Esophagus squamous epithelium (tissue), 5 donors: ENCODE measurements at places on chromosomes 6 and 20.

- no peak for DNase-seq
Observed at GRCh38 chr20:3213226-3213625, 3.9 kb downstream of the ITPA start.

- DNase-seq, result no peak
Observed at GRCh38 chr6:44011350-44011920, 115.8 kb downstream of the MRPL14 start.

- no peak for DNase-seq
Observed at GRCh38 chr6:88982720-88983119, 19.3 kb upstream of the RNGTT start.

- no peak for DNase-seq
Observed at GRCh38 chr20:19277381-19277780, 64.9 kb downstream of the SLC24A3 start.

- DNase-seq, result no peak
Observed at GRCh38 chr20:59949911-59950310, 8.3 kb upstream of the CDH26 start.

DNA sequence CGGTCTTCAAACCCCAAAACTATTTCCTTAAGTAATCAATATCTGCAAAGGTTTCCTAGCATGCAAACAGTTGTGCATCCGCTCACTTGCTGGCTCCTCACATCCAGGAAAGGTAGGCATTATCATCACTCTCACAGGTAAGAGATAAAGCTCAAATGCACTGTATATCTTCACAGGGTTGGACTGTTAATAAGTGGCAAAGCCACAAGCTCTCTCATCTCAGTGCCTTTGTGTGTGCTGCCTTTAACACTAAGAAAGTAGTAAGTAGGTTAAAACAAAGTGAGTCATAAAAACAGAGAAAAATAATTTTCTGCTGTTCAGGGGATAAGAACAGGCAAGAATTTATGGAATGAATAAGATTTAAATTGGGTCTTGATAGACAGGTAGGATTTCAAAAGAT lies 21.3 kb downstream of the MAN1A1 start:
- DNase-seq, result no peak

DNA sequence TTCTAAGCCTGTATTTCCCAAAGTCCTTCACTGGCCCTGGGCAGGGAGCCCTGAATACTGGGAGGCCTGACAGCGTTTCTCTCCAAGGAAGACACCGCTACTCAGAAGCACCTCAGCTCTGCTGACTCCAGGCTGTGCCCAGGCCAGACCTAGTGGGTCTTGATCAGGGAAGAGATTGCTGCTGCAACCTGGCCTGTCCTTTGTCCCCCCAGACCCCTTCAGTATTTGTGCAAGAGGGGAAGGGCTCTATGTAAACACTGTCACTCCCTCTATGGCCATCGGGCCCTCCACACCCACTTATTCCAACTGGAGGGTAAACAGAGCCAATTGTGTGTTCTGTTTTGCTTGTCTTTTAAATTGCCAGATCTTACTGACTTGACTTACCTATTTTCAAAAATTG lies 20.6 kb downstream of the PLEKHG1 start:
- DNase-seq, result no peak

DNA sequence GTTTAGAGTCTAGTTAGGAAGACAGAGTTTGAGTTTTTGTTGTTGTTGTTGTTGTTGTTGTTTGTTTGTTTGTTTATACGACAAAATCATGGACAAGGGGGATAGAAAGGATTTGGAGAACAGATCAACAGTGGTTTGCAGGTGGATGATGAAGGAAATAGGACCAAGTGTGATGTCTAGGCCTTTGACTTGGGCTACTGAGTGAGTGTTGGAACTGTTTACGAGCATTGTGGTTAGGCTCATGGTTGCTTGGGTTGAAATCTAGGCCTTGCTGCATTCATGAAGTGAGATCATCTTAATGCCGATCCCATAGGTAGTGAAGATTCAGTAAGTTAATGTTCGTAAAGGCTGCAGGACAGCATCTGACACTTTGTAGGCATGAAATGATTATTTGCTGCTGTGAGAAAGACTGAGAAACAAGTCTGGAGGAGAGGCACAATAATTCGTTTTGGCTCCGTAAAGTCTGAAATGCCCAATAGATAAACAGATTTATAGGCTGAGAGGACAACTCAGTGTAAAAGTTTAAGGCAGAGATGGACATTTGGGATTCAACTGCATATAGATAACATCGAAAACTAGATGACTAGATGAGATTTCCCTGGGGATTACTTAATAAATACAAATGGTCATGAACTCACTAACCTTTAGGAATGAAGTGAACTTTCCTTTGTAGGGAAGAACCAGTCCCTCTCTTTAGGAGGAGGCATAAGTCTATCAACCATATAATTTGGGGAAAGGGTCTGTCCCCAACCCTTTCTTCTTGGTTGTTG lies 70.0 kb downstream of the HDDC2 start:
- no peak for DNase-seq

DNA sequence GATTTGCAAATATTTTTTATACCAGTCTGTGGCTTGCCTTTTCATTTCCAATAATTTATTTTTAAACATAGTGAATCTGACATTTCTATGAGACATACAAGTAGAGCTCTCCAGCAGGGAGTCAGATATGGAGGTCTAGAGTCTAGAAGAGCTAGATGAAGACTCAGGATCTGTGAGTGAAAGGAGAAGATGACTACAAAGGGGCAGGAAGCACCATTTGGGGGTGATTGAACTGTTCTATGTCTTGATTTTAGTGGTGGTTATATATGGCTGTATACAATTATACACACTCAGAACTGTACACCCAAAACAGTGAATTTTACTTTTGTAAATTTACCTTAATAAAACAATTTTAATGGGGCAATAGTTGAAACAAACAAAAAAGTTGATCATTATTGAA lies 127.9 kb upstream of the BACH2 start:
- no peak for DNase-seq

DNA sequence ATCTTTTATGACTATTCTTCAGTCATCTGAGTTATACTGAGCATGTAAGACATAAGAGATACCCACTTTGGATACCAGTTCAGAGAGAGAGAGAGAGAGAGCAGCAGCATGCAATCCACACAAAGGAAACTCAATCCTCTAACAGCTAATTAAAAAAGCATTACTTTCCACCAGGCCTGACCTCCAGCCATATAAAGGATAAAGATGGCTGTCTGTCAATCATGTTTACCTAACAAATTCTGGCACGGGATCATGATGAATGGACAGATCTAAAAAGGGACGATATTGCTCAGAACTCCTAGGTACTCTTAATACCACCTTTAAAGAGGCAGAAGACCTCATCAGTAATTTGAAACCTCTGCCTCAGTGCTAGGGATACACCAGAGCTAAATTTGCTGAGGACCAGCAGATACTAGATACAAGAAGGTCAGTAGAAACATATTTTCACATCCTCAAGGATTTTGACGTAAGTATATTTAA lies 159.2 kb downstream of the RPS12 start:
- no peak for DNase-seq

GRCh38 chr6:105753620-105754211 lies 332.4 kb upstream of the PRDM1 start:
- DNase-seq, result no peak

- DNase-seq, result no peak
Observed at GRCh38 chr6:150747155-150747554, 118.3 kb upstream of the MTHFD1L start.

DNA sequence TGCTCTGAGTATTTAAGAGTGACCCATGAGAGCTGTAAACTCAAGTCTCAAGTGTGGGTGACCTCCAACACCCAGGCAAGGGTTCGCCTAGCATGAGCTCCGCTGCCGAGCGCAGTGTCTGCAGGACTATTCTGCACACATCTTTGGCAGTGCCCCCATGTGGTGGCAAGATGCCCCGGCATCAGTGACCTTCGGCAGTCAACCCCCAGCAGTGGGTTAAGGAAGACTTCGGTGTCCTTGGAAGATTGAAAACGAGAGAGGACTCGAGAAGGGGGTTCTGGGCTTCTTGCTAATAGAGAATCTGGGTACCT lies 43.1 kb downstream of the RBM38 start:
- no peak for DNase-seq

DNA sequence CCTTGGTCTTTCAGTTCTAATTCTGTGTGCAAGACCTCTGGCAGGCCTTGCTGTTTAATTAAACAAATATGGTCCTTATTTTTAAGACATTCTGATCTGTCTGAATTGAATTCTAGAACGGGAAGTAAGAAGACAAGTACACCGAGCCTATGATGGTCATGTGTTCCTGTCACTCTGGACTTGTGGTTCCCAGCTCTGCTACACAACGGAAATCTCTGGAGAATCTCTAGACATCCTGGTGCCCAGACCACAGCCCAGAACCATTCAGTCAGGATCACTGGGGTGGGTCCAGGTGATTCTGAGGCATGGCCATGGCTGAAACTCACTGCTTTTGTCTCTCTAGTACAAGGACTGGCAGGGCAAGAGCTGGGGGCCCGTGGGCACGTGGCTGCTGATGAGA lies 15.9 kb upstream of the KCNK16 start:
- no peak for DNase-seq

DNA sequence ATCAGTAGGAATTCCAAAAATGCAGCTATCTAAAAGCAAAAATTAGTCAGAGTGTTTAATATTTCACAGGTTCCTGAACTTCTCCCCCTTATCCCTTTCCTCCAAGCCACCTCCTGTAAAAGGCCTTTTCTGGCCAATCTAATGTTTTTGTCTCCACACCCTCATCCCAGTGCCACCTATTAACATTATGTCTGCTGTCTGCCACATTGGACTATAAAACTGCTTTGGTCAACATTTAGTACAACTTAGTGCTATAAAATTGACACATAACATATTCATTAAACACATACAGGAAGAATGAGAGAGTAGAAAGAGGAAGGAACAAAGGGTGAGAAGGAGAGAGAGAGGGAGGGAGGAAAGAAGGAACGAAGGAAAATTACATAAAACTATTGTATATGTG lies 47.7 kb downstream of the MMUT start:
- DNase-seq, result no peak

DNA sequence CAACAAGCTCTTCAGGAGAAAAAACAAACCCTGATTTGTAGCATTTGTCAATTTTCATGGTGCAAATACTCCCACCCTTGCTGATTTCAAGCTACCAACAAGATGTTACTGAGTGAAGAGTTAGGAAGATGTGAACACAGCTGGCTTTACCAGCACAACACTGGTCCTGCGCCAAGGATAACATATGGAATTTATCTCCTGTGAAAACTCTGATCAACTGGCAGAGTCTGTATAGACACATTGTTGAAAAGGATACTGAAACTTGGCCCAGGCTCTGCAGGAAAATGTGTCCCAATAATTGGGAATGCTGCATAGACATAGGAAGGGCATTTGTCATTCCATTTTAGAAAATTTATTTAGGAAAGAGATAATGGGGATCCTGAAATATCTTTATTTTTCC lies 29.0 kb downstream of the OTOR start:
- no peak for DNase-seq

DNA sequence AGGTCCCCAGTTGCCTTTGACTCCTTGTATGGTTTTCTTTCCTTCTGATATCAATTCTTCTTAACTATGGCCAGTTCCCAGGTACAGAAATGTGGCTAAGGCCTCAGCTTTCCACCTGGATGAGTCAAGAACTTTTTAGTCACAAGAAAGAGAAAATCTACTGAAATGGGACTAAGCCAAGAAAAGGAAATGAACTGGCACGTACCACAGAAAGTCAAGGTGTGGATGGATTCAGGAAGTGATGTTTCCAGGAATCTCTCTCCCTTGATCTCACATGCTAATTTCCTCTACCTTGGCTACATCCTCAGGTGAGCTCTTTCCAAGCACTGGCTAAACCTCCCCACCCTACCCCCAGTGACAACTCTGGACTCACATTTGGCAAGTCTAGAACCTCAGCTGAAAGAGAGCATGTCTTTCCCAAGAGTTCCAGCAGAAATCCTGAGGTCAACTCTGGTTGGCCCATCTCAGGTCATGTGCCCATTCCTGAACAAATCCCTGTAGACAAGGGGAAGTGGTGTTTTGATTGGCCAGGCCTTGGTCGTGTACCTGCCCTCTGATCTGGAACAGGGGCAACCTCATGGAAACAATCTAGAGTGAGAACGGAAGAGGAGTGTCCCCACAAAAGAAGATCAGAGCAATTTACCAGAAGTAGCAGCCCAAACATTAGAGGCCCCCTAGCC lies 205.3 kb downstream of the NFATC2 start:
- DNase-seq, result no peak

GRCh38 chr6:26401389-26401986 lies 587 bp upstream of the BTN3A1 start:
- DNase-seq, result no peak

- DNase-seq, result no peak
Observed at GRCh38 chr20:63652192-63652980, 838 bp downstream of the STMN3 start.
